ENCODE measurements at places on chromosomes 4 and X.

GRCh38 chrX:148588649-148589310 lies 88.4 kb downstream of the AFF2 start:
- no peak for DNase-seq

DNA sequence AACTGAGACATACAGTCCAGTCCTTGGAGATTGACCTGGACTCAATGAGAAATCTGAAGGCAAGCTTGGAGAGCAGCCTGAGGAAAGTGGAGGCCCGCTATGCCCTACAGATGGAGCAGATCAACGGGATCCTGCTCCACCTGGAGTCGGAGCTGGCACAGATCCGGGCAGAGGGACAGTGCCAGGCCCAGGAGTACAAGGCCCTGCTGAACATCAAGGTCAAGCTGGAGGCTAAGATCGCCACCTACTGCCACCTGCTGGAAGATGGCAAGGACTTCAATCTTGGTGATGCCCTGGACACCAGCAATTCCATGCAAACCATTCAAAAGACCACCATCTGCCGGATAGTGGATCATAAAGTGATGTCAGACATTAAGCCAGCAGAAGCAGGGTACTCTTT lies 20.4 kb upstream of the FRMPD3 start:
- no peak for DNase-seq

DNA sequence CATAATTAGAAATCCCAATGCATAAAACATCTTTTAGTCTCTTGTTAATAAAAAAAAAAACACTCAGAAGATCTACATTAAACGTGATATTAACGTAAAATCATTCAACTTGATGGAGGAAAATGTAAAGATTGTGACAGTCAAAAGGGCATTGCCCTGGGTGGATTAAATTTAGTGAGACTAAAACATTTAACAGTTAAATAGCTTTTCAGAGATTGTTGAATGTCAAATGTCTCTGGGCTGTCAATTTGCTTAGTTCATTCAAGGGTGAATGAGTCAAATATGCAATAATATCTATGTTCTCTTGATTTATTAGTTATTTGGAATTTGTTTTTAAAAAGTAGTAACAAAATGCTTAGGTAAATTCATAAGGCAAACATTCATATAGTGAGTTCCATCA lies 836.6 kb upstream of the PCDH10 start:
- DNase-seq, result no peak

DNA sequence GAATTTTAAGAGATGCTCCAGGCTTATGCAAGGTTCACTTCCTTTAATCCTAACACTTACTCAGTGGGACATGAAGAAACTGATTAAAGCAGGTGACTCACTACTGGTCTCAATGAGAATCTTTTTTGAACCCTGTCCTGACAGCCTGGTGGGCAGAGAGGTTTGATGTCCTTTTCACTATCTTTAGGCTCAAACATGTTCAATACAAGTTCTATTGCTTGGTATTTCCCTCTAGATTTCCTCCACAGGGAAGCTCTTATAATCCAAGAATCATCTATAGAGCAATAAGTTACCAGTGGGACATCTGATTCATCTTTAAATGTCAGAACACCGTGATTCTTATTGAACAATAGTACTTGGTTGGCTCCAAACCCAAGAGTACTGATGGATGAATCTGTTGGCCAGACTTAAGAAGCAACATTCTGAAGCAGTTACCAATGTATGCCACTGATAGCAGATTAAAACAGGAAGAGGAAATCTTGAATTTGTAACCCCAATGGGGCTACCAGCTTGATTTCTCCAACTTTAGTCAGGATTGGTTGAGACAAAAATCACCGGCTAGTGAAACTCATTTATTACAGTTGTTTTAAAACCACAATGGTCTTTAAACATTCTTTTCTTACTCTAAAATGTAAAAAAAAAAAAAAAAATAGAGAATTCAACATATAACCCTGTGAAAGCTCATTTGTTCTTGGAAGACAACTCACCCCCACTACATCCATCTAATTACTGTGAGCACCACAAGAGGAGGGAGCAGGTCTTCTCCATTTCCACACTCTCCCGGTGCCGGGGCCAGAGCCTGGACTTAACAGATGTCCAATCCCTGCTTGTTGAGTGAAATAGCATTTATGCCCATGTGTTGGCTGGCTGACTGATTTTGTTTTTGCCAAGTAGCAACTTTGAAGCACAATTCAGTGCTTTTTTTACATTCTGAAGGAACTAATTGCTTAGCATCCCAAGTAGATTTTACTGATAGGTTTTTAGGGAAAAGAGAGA lies 43.3 kb downstream of the FGFBP1 start:
- DNase-seq, result no peak

DNA sequence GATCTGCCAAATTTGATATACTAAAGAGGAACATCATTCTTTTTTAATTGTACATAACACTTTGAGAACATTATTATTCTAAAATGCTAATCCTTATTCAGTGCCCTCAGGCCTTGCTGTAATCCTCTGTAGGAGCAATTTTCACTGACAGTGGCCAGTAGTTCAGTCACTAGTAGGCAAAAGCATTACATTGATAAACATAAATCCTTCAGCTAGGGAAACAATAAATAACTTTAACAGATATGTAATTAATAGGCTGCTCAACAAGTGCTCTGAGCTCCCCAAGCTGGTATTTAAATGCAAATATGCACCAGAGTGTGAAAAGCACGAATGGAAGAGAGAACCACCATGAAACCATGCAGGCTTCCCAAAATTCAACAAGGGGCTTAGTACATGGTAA lies 77.7 kb upstream of the FAM47C start:
- no peak for DNase-seq

DNA sequence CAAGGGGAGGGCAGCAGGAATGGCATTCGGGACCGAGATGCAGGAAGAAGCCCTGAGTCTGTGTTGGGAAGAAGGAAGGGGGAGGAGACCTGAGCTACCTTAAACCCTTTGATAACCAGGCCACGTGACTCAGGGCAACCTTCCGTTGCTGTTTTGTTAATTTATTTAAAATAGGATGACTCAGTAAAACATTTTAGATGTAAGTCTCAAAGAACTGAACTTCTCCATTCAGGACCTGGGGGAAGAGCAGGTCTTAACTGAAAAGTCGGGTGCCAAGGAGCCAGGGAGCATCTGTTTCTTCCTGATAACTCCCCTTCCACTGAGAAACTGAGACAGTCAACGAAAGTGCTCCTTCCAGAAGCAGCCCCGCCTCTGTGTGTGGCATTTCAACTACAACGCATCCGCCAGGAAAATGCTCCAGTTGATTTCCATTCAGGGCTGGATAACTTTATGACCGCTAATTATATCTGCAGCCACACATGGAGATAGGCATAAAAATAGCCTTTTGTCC lies 88.0 kb downstream of the IRF2 start:
- DNase-seq, result peak; percentile 56

DNA sequence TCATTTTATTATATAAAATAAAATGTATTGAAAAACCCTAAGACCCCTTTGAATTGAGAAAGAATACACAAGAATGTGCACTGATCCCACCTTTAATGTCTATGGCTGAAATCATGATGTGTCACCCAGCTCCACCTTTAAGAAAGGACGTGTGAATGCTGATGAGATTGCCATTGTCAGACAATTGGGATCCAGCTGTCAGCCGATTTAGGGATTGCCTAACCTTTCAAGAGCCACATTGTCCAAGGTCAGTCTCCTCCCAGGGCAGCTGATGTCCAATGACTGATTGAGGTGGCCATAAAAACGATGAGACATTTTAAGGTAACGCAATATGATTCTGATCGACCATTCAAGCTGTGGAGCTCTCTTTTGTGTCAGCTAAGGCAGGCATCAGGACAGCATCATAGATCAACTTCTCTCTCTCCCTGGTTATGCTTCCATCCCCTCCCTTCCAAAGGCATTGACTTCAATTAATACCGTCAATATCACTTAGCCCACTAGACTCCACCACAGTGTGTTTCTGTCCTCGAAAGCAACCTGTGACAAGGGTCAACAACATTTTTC lies 1676.4 kb downstream of the PCDH7 start:
- DNase-seq, result no peak

DNA sequence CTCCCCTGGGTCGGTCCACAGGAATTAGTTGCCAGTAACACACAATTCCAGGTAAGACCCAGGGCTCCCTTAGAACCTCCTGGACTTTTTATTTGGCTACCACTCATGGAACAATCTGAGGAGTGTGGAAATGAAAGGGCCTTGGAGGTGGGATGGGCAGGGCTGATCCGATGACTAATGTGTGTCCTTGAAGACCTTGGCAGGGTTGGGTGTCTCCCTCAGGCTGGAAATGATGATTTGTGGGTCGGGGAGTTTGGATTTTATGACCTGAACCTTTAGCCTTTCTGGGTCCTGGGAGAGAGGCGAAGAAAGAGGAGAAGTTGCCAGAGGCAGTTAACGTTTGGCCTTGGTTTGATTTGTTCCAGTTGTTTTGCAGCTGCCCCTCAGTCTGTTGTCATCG lies 425.0 kb downstream of the MID1IP1 start:
- DNase-seq, result no peak

DNA sequence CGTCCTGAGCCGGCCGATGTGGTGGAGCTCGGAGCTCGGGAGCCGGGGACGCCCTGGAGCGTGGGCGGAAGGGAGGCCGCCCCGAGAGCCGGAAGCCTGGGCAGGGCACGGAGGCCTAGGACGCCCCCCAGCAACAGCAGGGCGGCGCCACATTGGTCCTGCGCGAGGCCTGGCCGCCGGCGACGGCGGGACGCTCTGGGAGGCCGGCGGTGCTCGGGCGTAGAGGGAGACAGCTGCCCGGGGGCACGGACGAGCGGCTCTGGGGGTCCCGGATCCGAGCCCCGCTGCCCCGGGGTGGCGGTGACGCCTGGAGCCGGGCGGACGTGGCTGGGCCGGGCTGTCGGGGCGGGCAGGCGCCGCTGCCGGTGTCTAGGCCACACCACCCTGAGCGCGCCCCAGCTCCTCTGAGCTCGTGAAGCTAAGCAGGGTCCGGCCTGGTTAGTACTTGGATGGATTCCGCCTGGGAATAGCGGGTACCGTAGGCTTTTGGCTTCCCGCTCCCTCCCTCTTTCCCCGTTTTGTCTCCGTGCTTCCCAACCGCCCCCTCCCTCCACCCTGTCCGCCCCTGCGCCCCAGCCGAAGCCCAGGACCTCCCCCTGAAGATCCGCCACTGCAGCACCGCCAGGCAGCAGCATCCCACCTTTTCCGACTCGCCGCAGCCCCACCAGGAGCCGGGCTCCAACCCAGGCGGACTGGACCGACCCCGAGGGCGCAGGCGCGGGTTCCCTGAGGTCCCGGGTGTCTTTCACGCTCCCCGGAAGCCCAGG lies 12.1 kb downstream of the FRG2 start:
- DNase-seq, result peak; percentile 30

GRCh38 chrX:40531056-40531826 lies 49.5 kb upstream of the ATP6AP2 start:
- DNase-seq, result no peak

DNA sequence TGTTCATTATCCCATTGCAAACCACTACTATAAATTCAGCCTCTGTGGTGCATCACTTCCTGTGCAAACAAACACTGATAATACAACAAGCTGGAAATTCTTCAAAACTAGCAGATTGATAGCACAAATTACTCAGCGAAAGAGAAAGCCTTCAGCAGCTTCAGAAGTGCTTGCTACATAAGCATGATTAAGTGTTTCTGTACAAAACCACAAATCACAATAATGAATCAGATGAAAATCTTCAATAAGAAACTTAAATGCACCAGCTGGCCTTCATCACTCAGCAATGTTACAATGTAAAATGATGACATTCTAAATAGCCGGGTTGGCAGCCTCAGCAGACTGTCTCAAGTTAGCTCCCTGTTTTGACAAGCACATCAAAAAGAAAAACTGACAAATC lies 262.2 kb downstream of the SPOCK3 start:
- no peak for DNase-seq

GRCh38 chrX:145727476-145727875 lies 90.2 kb upstream of the SLITRK2 start:
- DNase-seq, result no peak

- no peak for DNase-seq
These were observed 58.2 kb downstream of the WWC2 start for GRCh38 chr4:183157215-183157614.

DNA sequence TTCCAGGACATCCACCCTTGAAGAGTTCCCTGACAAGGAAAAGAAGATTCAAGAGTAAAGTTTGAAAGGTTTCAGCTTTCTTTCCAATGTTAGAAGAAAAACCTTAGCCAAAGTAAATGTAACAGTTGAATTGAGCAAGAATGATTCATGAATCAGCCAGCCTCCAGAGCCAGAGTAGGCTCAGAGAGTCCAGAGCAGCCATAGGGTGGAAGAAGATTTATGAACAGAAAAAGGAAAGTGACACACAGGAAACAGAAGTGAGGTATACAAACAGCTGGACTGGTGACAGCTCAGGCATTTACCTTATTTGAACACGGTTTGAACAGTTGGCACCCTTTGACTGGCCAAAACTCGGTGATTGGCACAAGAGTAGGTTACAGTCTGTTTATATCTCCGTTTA lies 63.2 kb downstream of the QDPR start:
- DNase-seq, result no peak

GRCh38 chrX:7996414-7996813 lies 69.2 kb upstream of the PNPLA4 start:
- DNase-seq, result no peak

- no peak for DNase-seq
These were observed 663.6 kb upstream of the CPEB2 start for GRCh38 chr4:14338585-14339265.

All from left ventricle myocardium superior (tissue), 1 donor.